GM19239 (cell line): ENCODE measurements at places on chromosomes 5 and 9.

GRCh38 chr9:36779582-36779981, 206.9 kb downstream of the MELK start:
- DNase-seq: no peak

DNA sequence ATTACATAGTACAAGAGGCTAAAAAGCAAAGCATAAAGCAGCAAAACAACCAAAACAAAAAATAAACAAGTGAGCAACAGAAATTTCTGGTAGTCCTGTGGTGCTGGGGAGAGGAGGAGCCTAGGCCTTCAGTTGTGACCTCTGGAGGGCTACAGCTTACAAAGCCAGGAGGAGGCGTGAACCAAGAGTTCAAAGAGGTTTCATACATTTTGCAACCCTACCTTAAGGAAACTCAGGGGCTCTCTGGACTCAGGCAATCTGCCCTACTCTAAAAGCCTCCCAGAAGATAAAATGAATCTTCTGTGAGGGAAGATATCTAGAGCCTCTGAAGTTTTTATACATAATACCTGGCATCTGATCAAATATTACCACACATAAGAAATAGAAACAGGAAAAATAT, 187.4 kb downstream of the AGTPBP1 start:
- DNase-seq: no peak

DNA sequence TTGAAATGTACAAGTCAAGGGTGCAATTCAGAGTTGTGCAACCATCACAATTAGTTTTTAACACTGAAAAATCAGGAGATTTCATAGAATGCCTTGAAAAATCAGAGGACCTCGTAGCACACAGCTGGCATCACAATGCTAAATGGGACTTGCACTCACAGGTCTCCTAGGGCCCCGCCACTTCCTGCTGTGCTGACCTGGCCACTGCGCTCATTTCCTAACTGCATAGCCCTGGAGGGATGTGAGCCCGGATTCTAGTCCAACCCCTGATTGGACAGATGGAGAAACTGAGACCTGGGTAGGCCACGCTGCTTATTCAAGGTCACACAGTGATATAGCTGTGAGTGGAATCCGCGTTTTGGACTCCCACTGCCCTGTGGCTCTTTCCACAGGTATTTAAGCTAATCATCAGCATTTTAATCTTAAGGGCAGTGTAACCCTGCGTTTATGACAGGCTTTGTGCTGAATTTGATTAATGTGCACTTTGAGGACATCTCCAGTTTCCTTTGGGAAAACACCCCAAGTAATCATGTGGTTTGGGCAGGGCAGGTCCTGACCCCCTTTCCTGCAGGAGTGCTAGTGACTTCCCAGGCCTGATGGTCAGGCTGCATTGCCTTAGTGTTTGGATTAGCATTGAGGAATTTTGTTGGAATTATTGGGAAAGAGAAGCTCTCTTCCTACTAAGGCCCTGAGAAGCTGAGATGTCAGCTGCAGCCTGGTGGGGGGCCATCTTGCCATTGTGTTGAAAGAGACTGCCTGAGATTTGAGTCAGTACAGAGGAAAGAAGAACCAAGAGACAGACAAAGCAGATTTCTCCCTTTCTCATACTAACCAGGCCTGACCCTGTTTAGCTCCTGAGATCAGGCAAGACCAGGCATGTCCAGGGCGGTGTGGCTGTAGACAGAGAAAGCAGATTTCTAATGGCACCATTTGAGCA, 36.2 kb downstream of the STC2 start:
- DNase-seq: no peak

DNA sequence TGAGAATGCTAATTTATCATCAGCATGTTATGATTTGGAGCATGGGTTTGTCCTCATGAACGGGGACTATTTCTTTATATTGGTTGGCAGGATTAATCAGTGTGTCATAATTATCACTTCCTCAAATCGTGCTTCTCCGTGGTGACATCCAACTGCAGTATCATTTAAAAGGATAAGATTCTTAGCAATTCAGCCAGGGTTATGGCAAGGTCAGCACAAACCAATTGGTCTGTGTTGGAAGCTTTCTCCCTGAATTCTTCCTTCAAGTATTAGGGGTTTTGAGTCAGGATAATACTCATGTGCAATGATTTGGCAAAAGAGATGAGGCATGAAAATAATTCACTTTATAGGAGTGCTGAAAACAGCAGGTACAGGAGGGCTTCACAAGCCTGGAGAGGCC, 5.5 kb upstream of the CAMLG start:
- no peak for DNase-seq

GRCh38 chr5:138843316-138844124, 31.6 kb downstream of the LRRTM2 start:
- no peak for DNase-seq

DNA sequence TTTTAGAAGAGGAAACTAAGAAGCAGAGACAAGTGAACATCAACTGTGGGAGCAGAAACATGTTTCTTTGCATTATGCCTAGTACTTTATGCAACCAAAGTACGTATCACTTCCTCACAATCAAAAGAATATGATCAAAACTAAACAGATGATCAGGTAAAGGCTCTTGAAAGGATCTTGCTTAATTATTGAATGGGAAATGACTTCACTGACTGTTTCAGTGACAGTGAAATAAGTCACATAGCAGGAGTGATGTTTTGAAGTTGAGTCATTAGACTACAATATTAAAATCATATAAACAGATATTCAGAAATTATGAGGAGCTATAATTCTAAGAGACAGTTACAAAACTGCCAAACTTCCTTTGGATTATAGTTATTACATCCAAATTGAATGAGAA, 527.3 kb downstream of the MTRR start:
- no peak for DNase-seq

GRCh38 chr9:34547960-34548611, 25.3 kb upstream of the ENHO start:
- DNase-seq: no peak

DNA sequence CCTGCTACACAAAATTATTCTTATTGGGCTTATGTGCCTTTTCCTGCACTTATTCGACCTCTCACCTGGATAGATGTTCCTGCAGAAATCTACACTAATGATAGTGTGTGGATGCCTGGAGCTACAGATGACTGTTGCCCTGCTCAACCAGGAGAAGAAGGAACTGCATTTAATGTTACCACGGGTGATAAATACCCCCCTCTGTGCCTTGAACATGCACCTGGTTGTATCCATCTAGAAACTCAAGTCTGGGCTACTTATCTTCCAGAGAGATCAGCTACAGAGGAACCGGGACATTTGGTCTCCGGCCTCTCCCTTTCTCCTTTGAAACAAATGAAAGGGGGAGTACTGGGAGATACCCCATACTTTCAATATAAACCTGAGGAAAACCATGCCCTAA, 54.5 kb downstream of the SH3PXD2B start:
- DNase-seq: no peak

DNA sequence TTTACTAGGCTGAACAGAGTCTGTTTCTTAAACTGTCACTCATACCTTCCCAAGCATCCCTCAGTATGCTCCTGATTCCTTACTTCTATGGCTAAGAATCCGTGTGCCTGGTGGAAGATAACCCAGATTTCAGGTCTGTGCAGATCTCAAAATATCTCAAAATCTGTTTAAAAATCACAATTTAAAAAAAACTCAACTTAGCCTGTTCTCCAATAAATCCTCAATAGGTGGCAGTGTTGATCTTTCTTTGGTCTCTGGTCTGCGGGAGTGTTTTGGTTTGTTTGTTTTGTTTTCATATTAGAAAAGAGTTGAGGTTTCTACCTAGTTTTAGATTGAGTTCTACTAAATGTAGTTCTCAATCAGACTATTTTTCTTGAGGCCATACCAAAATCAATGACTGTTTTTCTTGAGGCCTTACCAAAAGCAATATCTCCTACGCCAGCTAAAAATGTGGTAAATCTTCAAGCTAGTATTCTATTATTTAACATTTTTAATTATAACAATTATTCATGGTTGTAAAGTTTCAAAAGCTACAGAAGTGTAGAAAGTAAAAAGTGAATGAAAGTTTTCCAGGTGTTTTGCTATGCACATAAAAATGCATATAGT, 57.9 kb downstream of the TGFBR1 start:
- no peak for DNase-seq

GRCh38 chr9:112173489-112174221, 1.4 kb downstream of the SUSD1 start:
- DNase-seq: no peak

- DNase-seq: no peak
Observed at GRCh38 chr9:131735238-131736128, 4.4 kb downstream of the RAPGEF1 start.

DNA sequence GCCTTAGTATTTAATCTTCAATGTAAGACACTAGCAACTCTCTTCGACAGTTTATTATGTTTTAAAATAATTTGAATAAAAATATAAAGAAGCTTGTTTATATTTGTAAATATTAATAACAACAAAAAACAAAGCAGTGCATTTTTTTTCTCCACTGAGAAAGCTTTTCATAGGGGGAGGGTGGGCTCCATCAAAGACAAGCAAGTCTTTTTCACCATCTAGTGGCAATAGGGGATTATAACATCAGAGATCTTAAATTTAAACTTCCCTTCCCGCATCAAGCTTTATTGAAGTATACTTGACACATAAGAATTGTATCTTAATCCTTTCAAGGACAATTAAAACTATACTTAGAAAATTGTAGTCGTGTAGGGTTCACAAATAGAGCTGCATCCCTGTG, 9.3 kb upstream of the OR13F1 start:
- DNase-seq: no peak

- no peak for DNase-seq
Observed at GRCh38 chr9:617445-618085, 223.9 kb upstream of the DMRT1 start.

GRCh38 chr9:14749741-14750211, 27.2 kb upstream of the CER1 start:
- DNase-seq: no peak

DNA sequence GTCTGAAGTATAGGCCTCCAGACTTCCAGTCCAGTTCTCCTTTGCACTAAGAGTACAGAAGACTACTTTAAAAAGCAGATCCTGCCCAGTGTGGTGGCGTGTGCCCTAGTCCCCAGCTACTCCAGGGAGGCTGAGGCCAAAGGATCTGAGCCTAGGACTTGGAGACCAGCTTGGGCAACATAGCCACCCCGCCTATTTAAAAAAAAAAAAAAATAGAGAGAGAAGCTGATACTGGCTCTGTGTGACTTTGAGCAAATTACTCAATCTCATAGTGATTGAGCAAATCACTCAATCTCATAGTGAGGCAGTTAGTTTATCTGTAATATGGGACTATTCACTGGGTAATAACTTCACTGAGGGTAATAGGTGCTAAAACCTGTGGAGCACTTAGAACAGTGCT, 43.6 kb upstream of the KDM4C start:
- no peak for DNase-seq

DNA sequence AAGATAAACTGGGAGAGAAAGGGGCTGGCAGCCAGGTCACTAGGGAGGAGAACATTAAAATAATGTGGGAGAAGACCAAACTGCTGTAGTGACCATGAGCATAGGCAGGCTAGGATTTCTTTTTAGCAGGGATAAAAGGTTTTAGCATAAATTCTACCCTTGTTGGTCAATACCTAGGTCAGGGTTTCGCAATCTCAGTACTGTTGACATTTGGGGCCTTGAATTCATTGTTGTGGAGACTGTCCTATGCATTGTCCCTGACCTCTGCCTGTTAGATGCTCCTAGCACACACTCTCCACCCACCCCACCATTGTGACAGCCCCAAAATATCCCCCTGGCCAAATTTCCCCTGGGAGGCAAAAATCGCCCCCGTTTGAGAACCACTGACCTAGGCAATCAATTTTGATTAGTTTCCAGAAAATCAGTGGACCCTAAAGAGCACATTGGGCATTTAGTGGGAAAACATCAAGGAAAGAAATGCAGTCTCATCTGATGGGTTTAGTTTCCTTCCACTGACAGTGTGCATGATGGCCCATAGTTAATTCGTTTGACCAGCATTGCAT, 181.4 kb downstream of the NTRK2 start:
- DNase-seq: no peak
